ENCODE measurements at places on chromosomes 7 and 10.

GRCh38 chr7:90958647-90959046, 305.6 kb upstream of the FZD1 start:
- no peak for DNase-seq

DNA sequence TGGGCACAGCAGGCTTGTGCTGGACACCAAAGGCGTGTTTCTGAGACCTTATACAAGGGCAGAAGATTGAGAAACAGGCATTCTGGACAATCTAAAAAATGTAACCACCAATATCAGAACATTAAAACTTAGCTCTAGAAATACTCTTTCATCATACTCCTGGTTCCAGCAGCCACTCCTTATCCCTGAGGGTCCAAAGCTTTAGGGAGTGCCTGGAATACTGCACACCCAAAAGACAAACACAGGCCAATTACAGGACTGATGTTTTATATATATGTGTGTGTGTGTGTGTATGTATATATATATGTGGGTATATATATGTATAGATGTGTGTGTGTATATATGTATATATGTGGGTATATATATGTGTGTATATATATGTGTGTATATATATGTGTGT, 39.6 kb downstream of the FAM171A1 start:
- no peak for DNase-seq

GRCh38 chr7:93574646-93575554, at the start of gene CALCR:
TSS of gene CALCR (minus strand) at chr7:93574724. CDS start at chr7:93486981, 87,743 bp downstream.
- DNase-seq, result no peak

- no peak for DNase-seq
Observed at GRCh38 chr7:80791509-80791929, 127.3 kb downstream of the SEMA3C start.

- DNase-seq, result no peak
Observed at GRCh38 chr7:37149051-37149772, 299.5 kb downstream of the ELMO1 start.

DNA sequence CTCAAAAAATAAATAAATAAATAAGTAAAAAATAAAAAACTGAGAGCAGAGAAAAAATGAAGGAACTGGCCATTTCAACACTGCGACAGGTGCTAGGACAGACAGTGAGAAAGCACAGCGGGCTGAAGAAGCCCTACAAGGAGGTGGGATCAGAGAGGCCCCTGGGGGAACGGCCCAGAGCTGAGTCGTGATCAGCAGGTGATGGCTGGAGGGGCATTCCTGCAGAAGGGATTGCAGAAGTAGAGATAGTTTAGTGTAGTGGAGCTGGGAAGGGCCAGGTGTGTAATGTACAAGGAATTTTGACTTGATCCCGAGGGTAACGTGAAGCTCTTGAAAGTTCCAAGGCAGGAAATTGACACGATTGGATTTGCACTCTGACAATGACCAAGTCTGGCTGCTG, 112.1 kb downstream of the CUL2 start:
- no peak for DNase-seq

- no peak for DNase-seq
Observed at GRCh38 chr10:67259319-67259929, 333.6 kb downstream of the LRRTM3 start.

DNA sequence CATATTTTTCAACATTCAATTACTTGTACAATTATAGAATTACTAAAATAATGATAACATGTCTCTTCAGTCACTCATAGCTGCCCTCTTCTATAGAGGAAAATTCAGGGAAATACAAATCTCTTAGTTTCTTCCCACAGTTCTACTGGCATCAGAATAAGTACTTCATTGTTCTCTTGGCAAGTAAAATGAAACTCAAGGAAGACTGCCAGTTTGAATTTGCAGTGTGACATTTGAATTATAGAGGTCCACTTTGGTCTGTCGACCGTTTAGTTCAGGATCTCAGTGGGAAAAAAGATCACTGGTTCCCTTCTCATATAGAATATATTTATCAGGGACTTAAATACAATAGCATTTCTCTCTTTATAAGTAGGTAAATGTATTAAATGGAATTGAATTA, 114.5 kb downstream of the PON1 start:
- DNase-seq, result no peak

DNA sequence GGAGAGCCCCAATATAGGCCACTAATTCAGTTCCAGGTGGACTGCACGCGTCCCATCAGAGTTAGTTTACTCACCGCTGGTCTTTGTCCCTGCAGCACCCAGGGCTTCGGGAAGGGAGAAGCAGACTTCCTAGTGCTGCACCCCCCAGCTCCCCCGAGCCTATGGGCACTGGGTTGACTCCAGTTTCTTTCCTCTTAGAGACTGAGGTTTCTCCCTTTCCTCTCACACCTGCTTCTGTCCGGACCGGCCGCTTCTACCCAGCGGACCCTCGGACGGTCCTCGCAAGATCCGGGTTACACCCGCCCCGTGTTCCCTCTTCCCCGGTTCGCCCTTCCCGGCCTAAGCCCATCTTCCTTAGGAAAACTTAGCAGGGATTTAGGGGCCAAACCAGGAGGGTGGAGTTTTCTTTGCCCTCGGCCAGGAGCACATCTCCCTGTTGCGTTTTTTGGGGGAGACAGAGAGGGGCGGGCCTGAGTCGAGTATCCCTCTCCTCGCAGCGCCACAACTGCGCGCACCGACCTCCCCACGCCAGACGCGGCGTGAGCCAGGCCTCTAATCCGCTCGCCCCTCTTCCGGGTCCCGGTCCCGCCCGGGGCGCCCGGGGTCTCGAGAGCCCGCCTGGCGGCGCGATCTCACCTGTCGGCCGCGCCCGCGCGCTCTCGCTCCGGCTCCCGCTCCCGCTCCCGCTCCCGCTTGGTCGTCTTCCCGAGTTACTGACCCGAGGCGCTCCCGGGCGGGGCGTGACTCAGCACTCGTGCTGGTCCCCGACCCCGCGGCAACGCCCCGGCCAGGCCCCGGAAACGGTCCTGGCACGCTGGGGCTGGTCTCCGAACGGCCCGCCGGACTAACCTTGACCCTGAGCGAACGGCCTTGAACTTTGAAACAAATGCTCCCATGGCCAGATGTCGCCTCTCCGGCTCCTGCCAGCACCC, at the start of gene AIFM2:
AIFM2 (minus strand) TSS at position 728 of the 932 bp plus-strand sequence. CDS start 8,741 bp downstream, outside the sequence.
- DNase-seq, result peak; percentile 26

DNA sequence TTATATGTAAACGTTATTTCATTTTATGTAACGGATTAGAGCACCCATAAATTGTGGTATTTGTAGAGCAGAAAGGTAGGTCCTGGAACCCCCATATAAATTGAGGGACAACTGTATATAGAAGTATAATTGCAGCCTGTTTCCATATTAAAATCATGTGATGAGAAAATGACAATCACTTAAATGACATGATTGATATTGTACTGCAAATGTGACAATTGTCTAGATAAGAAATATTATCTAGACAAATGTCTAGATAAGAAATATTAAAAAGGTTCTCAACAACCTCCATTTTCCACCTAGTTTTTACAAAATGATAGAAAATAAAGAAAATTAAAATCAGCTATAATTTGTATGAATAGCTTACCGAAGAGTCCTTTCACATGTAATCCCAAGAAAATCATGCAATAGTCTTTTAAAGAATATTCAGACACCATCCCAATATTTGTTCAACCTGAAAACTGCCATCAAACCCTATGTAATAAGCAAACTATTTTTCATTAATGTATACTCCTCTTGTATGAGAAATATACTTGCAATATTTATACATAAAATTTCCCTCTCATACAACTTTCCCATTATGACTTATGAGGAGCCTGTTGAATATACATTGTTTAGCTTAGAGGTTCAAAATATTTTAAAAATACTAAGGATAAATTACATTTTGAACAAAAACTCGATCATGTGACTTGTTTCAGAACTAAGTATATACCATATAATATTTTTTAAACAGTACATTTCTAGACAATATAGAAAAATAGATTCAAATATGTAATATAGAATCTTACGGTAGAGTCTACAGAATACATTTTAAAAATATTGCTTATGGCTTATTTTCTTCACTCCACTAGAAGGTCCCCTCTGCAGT, 153.2 kb downstream of the CRPPA start:
- no peak for DNase-seq

DNA sequence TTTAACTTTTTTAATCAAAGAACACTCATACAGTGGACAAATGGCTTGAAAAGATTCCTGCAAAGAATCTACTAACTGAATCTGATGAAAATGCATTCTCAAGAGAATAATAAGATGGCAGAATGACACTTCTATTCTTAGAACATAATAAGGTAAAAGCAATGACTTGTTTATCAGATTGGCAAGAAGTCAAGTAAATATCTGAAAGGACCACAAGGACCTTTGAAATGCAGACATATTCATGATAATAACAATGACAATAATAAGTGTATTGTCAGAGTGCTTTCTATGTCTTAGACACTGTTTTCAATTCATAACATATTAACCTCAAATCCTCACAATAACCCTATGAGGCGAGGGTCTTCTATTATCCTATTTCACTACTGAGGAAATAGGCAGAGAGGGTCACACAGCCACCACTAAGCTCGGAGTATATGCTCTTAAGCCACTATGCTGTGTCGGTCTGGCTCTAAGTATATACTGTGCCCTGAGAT, 10.6 kb downstream of the HACD1 start:
- no peak for DNase-seq

- DNase-seq, result no peak
Observed at GRCh38 chr10:89308266-89308665, 6.4 kb downstream of the IFIT2 start.

GRCh38 chr7:2148189-2148588, 84.6 kb downstream of the MAD1L1 start:
- DNase-seq, result no peak

GRCh38 chr7:85172530-85172941, 14.3 kb downstream of the SEMA3D start:
- DNase-seq, result no peak

DNA sequence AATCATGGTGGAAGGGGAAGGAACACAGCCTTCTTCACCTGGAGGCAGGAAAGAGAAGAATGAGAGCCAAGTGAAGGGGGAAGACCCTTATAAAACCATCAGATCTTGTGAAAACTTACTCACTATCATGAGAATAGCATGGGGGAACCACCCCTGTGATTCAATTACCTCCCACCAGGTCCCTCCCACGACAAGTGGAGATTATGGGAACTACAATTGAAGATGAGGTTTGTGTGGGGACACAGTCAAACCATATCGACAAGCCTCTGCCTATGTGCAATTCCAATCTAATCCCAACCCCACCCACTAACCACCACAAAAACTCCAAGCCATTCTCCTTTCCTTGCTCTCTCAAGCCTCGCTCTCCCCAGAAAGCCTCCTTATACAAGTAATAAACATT, 69.2 kb downstream of the TAC1 start:
- DNase-seq, result no peak

DNA sequence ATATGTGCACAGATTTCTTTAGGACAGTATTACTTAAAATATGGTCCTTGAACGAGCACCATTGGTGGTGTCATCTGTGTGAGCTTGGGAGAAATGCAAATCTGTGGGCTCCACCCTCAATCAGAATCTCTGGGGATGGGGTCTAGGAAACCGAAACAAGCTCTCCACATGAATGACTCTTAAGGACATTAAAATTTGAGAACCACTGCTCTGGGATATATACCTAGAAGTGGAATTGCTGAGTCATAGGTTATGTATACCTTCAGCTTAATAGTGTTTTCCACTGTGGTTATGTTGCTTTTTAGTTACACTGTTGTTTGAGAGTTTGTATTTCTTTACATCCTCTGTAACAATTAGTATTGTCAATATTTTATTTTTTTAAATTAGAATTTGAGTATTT, 24.0 kb downstream of the ZNRF2 start:
- DNase-seq, result no peak

- no peak for DNase-seq
Observed at GRCh38 chr10:68576118-68576517, 16.0 kb downstream of the TET1 start.

DNA sequence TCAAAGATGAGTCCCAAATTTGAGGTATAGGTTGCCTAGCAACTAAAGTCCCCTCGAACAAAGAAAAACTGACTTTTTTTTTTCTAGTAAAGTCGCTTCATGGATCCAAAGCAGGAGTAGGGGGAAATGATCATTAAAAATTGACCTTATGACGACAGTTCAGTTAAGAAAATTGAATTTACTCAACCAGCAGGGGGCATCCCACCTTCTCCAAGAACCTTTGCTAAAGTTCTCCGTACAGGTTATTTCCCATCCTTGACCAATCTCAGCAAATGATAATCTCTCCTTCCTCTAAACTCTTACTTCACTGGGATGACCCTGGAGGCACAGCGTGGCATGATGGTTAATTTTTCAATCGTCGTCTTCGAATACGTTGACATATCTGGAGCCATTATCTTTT, 228.3 kb downstream of the CALN1 start:
- no peak for DNase-seq

GRCh38 chr10:115939101-115939854, 333.7 kb downstream of the GFRA1 start:
- DNase-seq, result no peak

GRCh38 chr10:32269343-32270100, 77.4 kb downstream of the EPC1 start:
- DNase-seq, result no peak

- DNase-seq, result no peak
Observed at GRCh38 chr10:1163831-1164230, 107.6 kb downstream of the WDR37 start.

DNA sequence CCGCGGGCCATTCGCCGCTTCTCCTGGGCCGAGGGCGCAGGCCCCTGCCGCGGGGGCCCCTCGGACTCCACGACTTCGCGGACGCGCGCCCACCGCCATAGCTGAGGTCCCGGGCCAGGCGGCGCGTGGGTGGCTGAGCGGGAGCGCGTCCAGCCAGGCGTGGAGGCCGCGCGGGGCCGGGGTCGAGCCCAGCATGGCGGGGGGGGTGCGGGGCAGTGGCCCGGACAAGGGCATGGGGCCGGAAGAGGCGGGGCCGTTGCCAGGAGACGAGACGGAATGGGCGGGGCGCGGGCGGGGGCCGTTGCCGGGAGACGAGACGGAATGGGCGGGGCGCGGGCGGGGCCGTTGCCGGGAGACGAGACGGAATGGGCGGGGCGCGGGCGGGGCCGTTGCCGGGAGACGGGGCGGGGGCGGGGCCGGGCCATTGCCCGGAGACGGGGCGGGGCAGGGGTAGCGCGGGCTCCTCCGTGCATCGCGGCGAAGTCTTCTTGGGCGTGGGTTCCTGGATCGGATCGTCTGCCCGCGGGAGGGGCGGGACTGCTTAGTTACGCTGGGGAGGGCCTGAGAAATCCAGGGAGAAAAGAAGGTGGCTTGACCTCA, 14.8 kb downstream of the ADAM8 start:
- peak; percentile 80 for DNase-seq

- DNase-seq, result no peak
Observed at GRCh38 chr10:97684866-97685394, 2.1 kb downstream of the AVPI1 start.

- no peak for DNase-seq
Observed at GRCh38 chr10:133158437-133158755, 1.6 kb upstream of the KNDC1 start.

- no peak for DNase-seq
Observed at GRCh38 chr7:102107474-102108104, 179.1 kb upstream of the SH2B2 start.

GRCh38 chr10:88088441-88089340, 225.3 kb downstream of the PTEN start:
- DNase-seq, result no peak

GRCh38 chr7:155201325-155202087, 96.2 kb upstream of the INSIG1 start:
- DNase-seq, result no peak

- DNase-seq, result no peak
Observed at GRCh38 chr7:70093205-70093904, 495.1 kb downstream of the AUTS2 start.
